GM23338 (cell line): ENCODE measurements at places on chromosomes 16 and 17. TPM values are rescaled to one million over a fixed set of nuclear protein-coding genes. Genes with fewer than 3 reads are reported as not detected.

- peaks cover 8% of the 10 kb centered on the region; the same call in 1 of the 2 replicates for H3K36me3 ChIP-seq
- DNase-seq = peak; percentile 60
- H3K27me3 ChIP-seq = no peaks in the 10 kb centered on the region
- no peak overlapping the region for H3K4me3 ChIP-seq
Measured at GRCh38 chr16:30741461-30741914, 6.7 kb upstream of the PHKG2 start.

DNA sequence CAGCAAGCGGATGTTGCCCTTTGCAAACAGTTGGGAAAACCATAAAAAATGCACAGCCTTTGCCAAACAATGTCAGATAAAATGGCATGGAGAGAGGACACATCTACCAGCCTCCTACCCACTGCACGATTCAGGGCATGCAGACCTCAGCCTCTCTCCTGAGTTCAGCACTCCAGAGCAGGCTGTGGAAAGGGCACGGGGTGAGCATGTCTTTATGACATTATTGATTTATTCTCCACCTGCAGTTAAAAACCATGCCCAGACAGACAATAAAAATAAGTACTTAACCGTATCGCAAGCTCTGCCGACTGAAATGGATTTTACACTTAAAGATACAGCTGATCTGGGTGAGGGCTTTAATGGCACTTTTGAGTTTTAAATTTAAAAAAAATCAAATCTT, 127.1 kb downstream of the MAF start:
- H3K36me3 ChIP-seq = no peaks in the 10 kb centered on the region
- H3K27ac ChIP-seq = no peak overlapping the region
- H3K27me3 ChIP-seq = no peaks in the 10 kb centered on the region
- H3K4me3 ChIP-seq = no peak overlapping the region
- H3K4me1 ChIP-seq = no peaks in the 10 kb centered on the region

DNA sequence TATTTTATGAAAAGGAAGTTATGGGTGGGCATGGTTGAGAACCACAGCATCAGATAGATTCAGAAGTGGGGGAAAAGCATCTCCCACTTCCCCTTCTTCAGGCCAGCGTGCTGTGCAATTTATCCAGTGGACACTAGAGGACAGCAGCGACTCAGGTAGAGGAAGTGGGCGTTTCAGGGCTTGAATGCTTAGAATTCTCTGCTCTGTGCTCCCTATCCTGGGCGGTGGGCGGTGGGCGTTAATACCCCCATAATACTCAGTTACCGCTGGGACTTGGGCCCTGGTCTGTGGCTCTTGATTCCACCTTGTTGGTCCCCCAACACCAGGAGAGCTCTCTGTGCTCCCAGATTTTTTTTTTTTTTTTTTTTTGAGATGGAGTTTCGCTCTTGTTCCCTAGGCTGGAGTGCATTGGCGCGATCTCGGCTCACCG, 3.7 kb upstream of the LYZL6 start:
- peak; percentile 90 for DNase-seq
- H3K4me3 ChIP-seq = no peak overlapping the region
- H3K36me3 ChIP-seq = no peaks in the 10 kb centered on the region
- H3K27ac ChIP-seq = no peak overlapping the region
- H3K27me3 ChIP-seq = no peaks in the 10 kb centered on the region

GRCh38 chr17:81253358-81254131, 14.4 kb downstream of the NDUFAF8 start:
- H3K4me3 ChIP-seq = no peak overlapping the region
- DNase-seq = no peak
- H3K27me3 ChIP-seq = no peaks in the 10 kb centered on the region
- H3K36me3 ChIP-seq = no peaks in the 10 kb centered on the region

DNA sequence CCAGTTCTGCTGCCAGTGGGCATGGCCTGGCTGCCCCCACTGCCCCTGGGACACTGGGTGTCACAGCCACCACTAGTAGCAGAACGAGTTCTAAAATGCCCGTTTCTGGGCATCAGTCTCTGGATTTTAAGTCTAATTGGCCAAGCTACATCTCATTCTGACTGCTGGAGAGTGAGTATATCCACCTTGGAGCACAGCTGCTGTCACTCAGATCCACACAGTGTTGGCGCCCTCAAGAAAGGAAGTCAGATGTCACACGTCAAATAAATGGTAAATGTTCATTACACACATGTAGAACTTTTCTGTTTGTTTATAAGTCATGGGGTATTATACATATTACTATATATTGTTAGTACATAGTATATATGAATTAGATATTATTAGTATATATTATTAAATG, 19.4 kb downstream of the GNGT2 start:
- no peaks in the 10 kb centered on the region for H3K36me3 ChIP-seq
- H3K4me3 ChIP-seq = no peak overlapping the region
- H3K4me1 ChIP-seq = peaks cover 9% of the 10 kb centered on the region; the same call in 1 of the 2 replicates

DNA sequence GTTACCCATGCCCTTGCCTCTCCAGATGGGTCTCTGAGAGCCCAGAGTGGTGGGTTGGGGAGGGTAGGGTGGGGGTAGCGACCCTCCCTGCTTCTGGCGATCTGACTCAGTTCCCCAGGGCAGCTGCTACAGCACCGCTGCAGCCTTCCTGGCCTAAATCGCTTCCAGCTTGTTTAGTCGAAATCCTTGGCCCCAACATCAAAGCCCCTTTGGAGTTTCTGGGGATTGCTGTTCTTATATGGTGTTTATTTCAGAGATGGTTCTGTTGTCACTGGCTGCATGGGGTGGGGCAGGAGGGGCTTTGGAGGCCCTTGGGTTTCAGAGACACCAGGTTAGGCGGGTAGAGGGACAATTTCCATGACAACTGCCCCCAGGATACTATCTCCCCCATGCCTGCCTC, 35.9 kb downstream of the FZD2 start:
- no peak overlapping the region for H3K4me3 ChIP-seq
- no peaks in the 10 kb centered on the region for H3K4me1 ChIP-seq
- H3K27ac ChIP-seq = no peak overlapping the region
- no peak for DNase-seq

KRTAP2-3 gene
- not detected in 2 replicates for total RNA-seq

GRCh38 chr17:7218758-7219157, 878 bp downstream of the DLG4 start:
- no peak for DNase-seq
- peaks cover 44% of the 10 kb centered on the region for H3K4me1 ChIP-seq
- H3K4me3 ChIP-seq = peak overlapping the region; percentile 83; the same call in 1 of the 2 replicates
